ENCODE measurements at places on chromosomes 4 and X. TPM values are rescaled to one million over a fixed set of nuclear protein-coding genes. Genes with fewer than 3 reads are reported as not detected.

INTU gene
- 5.5 TPM for total RNA-seq

VEGFC gene
- 4.5 TPM for total RNA-seq

RBM47 gene
- total RNA-seq = not detected

PCSK1N gene
- total RNA-seq = not detected

NAT8L gene
- total RNA-seq = under 0.01 TPM

SULT1E1 gene
- total RNA-seq = 0.97 TPM

DOK7 gene
- 0.06 TPM for total RNA-seq

DDX60 gene
- total RNA-seq = 42.2 TPM

FAM114A1 gene
- total RNA-seq = 67.8 TPM

EIF1AX gene
- total RNA-seq = 21.8 TPM

RPL34 gene
- 679 TPM for total RNA-seq

NPNT gene
- 0.32 TPM for total RNA-seq

CYTL1 gene
- total RNA-seq = 29.2 TPM

ENAM gene
- not detected for total RNA-seq

AWAT1 gene
- not detected for total RNA-seq

PDCL2 gene
- total RNA-seq = not detected

PRDM8 gene
- not detected for total RNA-seq

PABPC1L2B gene
- total RNA-seq = not detected

CT45A3 gene
- not detected for total RNA-seq

NSUN7 gene
- under 0.01 TPM for total RNA-seq

KLKB1 gene
- total RNA-seq = 0.06 TPM

OPN1MW3 gene
- not detected for total RNA-seq

PAPSS1 gene
- 46.4 TPM for total RNA-seq

SSX3 gene
- not detected for total RNA-seq

USP17L15 gene
- total RNA-seq = not detected

GALNTL6 gene
- not detected for total RNA-seq

PRRG3 gene
- not detected for total RNA-seq

HS3ST1 gene
- 1.1 TPM for total RNA-seq

TEX13C gene
- not detected for total RNA-seq

RASL11B gene
- not detected for total RNA-seq

TMEM185A gene
- total RNA-seq = 10.2 TPM

CHRNA9 gene
- total RNA-seq = not detected
